ENCODE measurements at places on chromosomes 3 and 15. TPM values are rescaled to one million over a fixed set of nuclear protein-coding genes. Genes with fewer than 3 reads are reported as not detected.

- H3K27me3 ChIP-seq = no peaks in the 10 kb centered on the region
- H3K4me3 ChIP-seq = no peak overlapping the region
- no peaks in the 10 kb centered on the region for H3K36me3 ChIP-seq
- no peak overlapping the region for H3K27ac ChIP-seq
- no peaks in the 10 kb centered on the region for H3K4me1 ChIP-seq
Observed at GRCh38 chr3:30199096-30199759, 407.2 kb upstream of the TGFBR2 start.

Gene CLDN18
- polyA plus RNA-seq = not detected

DNA sequence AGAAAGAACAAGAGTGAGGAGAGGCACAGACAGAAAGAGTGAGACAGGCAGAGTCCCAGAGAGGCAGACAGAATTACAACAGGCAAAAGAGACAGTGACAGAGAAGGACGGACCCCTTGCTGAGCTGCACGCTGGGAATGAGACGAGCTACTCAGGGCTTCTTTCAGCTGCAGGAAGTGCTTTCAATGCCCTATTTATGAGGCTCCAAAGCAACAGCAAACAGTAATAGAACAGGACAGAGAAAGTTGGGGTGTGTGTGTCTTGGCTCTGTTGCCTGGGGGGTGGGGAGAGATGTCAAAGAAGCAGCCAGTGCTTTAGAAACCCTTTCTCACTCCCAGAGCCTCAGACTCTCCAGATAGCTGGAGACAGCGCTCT, 502 bp upstream of the TIMP4 start:
- peaks cover 25% of the 10 kb centered on the region for H3K27me3 ChIP-seq
- peaks cover 4% of the 10 kb centered on the region for H3K4me1 ChIP-seq
- DNase-seq = no peak

Gene MBNL1
- 107 TPM for polyA plus RNA-seq

DNA sequence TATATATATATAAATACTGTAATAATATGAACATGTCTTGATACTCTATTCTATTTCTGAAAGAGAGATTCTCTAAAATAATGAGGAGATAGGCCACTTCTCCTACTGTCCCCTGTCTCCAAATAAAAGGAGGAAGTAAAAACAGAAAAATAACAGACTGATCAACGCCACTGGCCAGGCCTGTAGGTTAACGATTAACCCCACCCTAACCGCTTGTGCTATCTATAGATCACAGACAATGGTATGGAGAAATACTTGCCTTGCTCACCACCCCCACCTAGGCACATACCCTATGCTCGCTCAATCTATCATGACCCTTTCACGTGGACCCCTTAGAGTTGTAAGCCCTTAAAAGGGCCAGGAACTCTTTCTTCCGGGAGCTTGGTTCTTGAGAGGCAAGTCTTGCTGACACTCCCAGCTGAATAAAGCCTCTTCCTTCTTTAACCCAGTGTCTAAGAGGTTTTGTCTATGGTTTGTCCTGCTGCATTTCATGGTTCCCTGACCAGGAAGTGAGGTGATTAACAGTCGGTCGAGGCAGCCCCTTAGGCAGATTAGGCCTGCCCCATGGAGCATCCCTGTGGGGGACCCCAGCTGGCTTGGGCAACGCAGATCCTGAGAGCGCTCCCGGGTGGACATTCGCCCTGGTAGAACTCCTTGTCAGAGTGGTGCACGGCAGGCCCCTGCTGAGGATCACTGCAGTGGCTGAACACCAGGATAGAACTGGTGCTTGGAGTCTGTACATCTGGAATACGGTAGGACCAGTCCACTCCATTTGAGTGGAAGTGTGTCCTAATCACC, 521.8 kb upstream of the CNTN3 start:
- no peaks in the 10 kb centered on the region for H3K36me3 ChIP-seq
- DNase-seq = no peak
- H3K4me3 ChIP-seq = no peak overlapping the region
- H3K27me3 ChIP-seq = no peaks in the 10 kb centered on the region
- no peak overlapping the region for H3K27ac ChIP-seq

GRCh38 chr15:68637767-68638404, 59.1 kb downstream of the CORO2B start:
- H3K4me3 ChIP-seq = no peak overlapping the region
- no peaks in the 10 kb centered on the region for H3K36me3 ChIP-seq
- no peak for DNase-seq
- H3K27ac ChIP-seq = no peak overlapping the region

DNA sequence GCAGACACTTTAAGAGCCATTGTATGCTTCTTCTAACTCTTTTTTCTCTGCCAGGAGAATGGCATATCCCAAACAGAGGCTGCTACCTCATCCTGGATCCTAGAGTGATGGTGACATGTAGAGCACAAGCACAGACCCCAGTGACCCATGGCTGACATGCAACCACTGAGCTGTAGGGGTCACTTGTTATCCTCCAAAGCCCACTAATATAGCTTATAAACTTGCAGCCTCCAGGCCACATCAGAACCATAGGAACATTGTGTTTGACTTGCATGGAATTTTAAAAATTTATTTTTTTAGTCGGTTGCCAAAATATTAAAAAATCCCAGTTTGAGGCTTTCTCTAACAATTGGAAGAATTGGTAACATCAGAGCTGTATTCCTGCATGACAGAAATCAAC, 283.0 kb upstream of the WNT5A start:
- H3K4me1 ChIP-seq = no peaks in the 10 kb centered on the region
- no peak for DNase-seq
- no peaks in the 10 kb centered on the region for H3K27me3 ChIP-seq
- no peak overlapping the region for H3K4me3 ChIP-seq
- no peak overlapping the region for H3K27ac ChIP-seq

- H3K4me3 ChIP-seq = no peak overlapping the region
- no peaks in the 10 kb centered on the region for H3K4me1 ChIP-seq
- DNase-seq = no peak
- no peaks in the 10 kb centered on the region for H3K36me3 ChIP-seq
- H3K27ac ChIP-seq = no peak overlapping the region
Observed at GRCh38 chr3:172516318-172517214, 6.7 kb downstream of the TNFSF10 start.

Gene MESP2
- polyA plus RNA-seq = 0.37 TPM

DNA sequence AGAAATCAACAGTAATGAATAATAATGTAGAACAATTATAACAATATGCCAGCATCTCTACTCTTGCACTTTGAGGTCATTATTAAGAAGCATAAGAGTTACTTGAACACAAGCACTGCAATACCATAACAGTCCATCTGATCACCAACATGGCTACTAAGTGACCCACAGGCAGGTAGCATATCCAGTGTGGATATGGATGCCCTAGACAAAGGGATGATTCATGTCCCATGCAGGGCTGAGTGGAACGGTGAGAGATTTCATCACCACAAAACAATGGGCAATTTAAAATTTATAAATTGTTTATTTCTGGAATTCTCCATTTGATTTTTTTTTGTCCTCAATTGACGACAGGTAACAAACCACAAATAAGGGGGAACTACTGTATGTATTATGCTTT, 107.7 kb upstream of the TSC22D2 start:
- no peak for DNase-seq
- H3K4me1 ChIP-seq = no peaks in the 10 kb centered on the region
- no peaks in the 10 kb centered on the region for H3K27me3 ChIP-seq
- no peak overlapping the region for H3K27ac ChIP-seq

DNA sequence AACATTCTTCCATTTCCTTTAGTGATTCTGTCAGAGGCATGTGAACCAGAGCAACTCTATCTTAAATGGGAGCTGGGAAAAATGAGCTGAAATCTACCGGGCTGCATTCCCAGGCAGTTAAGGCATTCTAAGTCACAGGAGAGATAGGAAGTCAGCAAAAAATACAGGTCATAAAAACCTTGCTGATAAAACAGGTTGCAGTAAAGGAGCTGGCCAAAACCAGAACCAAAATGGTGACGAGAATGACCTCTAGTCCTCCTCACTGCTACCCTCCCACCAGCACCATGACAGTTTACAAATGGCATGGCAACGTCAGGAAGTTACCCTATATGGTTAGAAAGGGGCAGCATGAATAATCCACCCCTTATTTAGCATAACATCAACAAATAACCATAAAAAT, 66.4 kb downstream of the B3GALNT1 start:
- H3K36me3 ChIP-seq = no peaks in the 10 kb centered on the region
- no peak overlapping the region for H3K4me3 ChIP-seq
- no peak for DNase-seq
- H3K27ac ChIP-seq = peak overlapping the region; percentile 73
- no peaks in the 10 kb centered on the region for H3K27me3 ChIP-seq

- no peak for DNase-seq
- no peak overlapping the region for H3K27ac ChIP-seq
- no peaks in the 10 kb centered on the region for H3K27me3 ChIP-seq
- no peaks in the 10 kb centered on the region for H3K36me3 ChIP-seq
- H3K4me3 ChIP-seq = no peak overlapping the region
- H3K4me1 ChIP-seq = no peaks in the 10 kb centered on the region
Observed at GRCh38 chr3:116165135-116165534, 280.2 kb downstream of the LSAMP start.

Gene EFCC1
- polyA plus RNA-seq = not detected
